ENCODE measurements at places on chromosomes 7 and 10.

GRCh38 chr7:38878694-38879457, 30.1 kb downstream of the VPS41 start:
- no peak for DNase-seq

DNA sequence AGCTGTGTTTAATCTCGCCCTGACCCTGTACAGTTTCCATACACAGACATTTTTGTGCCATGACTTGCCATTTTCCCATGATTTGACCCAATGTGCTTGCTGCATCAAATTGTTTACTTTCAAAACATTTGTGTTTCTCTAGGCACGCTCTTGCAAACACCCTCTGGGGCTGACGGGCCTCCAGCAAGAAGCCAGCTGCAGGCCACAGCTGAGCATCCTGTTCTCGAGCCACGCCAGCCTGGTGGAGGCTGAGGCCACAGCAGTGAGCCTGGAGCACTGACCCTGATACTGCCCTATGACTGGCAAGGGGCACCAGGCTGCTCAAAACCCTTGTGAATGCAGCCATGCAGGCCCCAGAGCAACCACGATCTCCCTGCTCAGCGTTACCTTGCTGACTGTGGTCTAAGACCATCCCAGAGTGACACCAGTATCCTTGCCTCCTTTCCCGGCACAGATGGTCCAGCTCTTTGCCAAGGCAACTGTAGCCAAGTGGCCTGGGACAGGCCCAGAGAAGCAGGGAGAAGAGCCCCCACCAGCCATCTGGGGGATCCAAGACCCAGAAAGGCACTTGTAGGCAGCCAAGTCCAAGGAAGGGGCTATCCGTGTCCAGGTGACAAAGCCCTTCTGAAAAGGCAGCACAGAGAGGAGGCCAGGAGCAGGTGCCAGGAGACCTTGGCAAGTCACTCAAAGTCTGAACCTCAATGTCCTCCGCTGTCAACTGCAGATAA, 78.5 kb downstream of the OAT start:
- no peak for DNase-seq

DNA sequence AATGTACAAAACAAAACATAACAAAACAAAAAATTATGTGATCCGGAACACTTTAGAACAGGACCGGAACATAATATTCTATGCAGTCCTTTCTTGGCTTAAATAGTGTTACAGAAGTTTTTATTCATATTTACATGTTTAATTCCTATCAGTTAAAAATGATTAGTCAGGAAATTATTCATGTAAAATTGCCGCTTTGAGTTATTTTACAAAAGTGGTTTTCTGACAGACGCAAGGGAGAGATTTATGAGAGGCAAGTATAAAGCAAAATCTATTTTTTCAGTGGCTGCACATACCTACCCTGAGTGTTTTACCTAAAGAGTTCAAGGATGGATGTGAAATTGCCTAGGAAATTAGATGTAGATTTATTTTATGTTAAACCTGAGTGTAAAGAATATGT, 230.7 kb upstream of the DKK1 start:
- DNase-seq, result no peak

GRCh38 chr10:19628767-19629560, 187.3 kb upstream of the PLXDC2 start:
- no peak for DNase-seq

GRCh38 chr10:52436664-52437063, 122.6 kb downstream of the DKK1 start:
- DNase-seq, result no peak
